ENCODE measurements at places on chromosomes 3 and 15. TPM values are rescaled to one million over a fixed set of nuclear protein-coding genes. Genes with fewer than 3 reads are reported as not detected.

DNA sequence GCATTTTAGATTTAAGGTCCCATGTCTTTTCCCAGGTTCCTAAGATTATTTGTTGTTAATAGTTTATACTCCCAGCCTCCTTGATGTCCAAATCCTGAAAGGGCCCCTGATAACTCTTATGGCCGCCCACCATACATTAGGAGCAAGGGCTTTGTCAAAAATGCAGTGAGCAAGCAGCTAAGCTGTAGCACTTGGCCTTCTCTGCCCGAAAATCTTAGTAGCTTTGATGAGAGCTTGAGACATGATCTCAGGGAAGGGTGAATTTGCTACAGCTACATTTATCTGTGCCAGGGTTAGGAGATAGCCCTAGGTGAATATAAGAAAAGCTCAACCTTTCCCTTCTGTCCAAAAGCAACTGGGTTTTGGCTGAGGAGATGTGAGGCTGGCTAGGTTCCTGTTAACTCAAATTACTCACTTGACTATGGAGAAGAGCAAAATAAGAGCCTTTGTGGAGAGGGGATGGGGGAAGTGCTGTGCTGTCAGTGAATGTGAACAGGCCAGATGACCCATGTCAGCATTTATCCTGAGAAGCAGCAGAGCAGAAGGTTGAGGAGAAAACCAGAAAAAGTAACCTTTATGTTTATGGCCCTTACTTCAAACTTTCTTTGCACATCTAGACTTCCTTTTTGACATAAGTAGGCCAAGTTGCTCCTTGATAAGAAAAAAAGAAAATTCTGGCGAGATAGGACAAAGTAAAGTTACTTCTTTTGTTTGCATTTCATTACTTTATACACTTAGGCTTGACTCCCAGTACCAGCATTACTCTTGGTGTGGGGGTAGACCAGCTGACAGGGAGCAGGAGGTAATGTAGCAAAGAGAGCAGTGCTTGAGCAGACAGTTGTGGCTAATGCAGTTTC is 21.1 kb downstream of the MAPK6 start:
- no peak for DNase-seq
- no peaks in the 10 kb centered on the region for H3K27me3 ChIP-seq
- no peak overlapping the region for H3K4me3 ChIP-seq
- H3K27ac ChIP-seq = peak overlapping the region; percentile 37
- H3K4me1 ChIP-seq = peaks cover 3% of the 10 kb centered on the region

Gene RTP3
- total RNA-seq = not detected

Gene EEF1AKMT4
- 3.4 TPM for total RNA-seq

DNA sequence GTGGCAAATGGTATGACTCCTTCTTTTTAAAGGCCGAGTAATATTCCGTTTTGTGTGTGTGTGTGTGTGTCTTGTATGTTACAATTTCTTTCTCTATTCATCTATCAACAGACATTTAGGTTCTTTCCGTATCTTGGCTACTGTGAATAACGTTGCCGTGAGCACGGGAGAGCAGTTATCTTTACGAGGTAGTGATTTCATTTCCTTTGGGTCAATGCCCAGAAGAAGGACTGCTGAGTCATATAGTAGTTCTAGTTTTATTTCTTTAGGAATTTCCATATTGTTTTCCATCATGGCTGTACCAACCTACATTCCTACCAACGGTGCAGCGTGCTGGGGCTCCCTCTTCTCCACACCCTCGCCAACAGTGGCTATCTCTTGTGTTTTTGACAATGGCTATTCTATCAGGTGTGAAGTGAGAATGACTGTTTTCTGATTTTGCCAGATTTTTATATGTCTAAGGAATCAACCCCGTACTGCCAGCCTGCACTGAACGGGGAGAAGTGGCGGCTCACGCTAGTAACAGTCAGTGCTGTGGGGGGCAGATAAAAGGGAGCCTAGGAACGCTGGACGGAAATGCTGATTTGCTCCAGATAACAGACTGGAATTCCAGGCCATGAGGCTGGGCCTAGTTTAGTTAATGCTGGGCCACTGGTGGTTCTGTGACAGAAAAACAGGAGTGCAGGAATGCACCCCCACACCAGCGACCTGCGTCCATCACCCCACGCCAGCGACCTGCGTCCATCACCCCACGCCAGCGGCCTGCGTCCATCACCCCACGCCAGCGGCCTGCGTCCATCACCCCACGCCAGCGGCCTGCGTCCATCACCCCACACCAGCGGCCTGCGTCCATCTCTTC is 168.1 kb downstream of the XXYLT1 start:
- DNase-seq = no peak
- H3K27ac ChIP-seq = peak overlapping the region; percentile 57
- no peaks in the 10 kb centered on the region for H3K36me3 ChIP-seq

- no peak overlapping the region for H3K27ac ChIP-seq
- H3K4me1 ChIP-seq = no peaks in the 10 kb centered on the region
- H3K36me3 ChIP-seq = no peaks in the 10 kb centered on the region
- H3K27me3 ChIP-seq = no peaks in the 10 kb centered on the region
- no peak for DNase-seq
Measured at GRCh38 chr3:139671107-139671506, 6.7 kb downstream of the NMNAT3 start.

- no peaks in the 10 kb centered on the region for H3K27me3 ChIP-seq
- H3K4me1 ChIP-seq = peaks cover 12% of the 10 kb centered on the region
- H3K4me3 ChIP-seq = no peak overlapping the region
- no peak overlapping the region for H3K27ac ChIP-seq
Measured at GRCh38 chr3:128050597-128050996, 1.6 kb upstream of the SEC61A1 start.

DNA sequence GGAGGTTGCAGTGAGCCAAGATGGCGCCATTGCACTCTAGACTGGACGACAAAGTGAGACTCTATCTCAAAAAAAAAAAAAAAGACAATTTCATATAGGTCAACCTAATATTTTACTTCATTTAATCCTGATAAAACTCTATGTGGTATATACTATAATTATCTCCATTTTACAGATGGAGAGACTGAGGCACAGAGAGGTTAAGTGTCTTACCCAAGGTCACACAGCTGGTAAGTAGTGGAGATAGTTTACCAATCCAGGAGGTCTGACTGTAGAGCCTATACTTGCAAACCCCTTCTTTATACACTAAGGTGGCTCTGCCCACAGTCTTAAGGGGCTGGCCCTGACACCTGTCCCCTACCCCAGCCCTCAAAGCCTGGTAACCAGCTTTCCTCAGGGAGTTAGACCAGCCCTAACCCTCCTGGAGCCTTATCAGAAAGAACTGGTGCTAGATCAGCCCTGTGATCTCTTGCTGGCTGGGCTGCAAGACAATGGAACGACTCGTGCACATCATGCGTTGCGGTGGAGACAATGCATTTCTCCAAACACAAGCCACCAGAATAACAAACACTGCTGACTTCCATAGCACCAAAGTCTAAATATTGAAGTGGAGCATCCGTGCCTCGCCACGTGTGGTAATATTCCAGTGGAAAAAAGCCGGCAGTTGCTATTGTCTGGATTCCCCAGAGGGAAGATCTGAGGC is 60.0 kb upstream of the SMAD3 start:
- no peak for DNase-seq
- H3K27me3 ChIP-seq = no peaks in the 10 kb centered on the region
- H3K4me3 ChIP-seq = no peak overlapping the region
- no peak overlapping the region for H3K27ac ChIP-seq

DNA sequence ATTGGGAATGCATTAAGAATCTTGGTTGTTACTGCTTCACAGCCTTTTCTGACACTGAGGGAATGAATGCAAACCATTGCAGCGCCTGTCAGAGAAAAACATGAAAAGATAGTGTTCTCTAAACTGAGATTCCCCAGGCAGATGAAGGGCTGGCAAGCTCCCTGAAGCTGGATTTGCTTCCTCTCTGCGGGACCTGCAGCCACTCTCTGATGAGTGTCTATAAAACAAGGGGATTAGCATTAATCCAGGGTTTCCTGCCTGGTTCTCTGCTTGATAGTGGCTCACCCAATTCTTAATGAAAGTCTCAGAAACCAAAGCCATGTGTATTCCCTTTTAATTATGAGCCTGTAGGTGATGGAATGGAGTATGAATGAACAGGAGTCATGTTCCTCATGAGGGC is 344.3 kb upstream of the UMPS start:
- no peaks in the 10 kb centered on the region for H3K4me1 ChIP-seq
- H3K27me3 ChIP-seq = no peaks in the 10 kb centered on the region
- H3K36me3 ChIP-seq = no peaks in the 10 kb centered on the region
- no peak overlapping the region for H3K4me3 ChIP-seq
- H3K27ac ChIP-seq = no peak overlapping the region

DNA sequence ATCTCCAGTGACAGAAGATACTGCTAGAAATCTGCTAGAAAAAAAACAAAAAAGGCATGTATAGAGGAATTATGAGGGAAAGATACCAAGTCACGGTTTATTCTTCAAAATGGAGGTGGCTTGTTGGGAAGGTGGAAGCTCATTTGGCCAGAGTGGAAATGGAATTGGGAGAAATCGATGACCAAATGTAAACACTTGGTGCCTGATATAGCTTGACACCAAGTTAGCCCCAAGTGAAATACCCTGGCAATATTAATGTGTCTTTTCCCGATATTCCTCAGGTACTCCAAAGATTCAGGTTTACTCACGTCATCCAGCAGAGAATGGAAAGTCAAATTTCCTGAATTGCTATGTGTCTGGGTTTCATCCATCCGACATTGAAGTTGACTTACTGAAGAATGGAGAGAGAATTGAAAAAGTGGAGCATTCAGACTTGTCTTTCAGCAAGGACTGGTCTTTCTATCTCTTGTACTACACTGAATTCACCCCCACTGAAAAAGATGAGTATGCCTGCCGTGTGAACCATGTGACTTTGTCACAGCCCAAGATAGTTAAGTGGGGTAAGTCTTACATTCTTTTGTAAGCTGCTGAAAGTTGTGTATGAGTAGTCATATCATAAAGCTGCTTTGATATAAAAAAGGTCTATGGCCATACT is 4.0 kb downstream of the B2M start:
- H3K27me3 ChIP-seq = no peaks in the 10 kb centered on the region
- H3K36me3 ChIP-seq = peaks cover 8% of the 10 kb centered on the region
- H3K4me1 ChIP-seq = no peaks in the 10 kb centered on the region
- H3K27ac ChIP-seq = no peak overlapping the region
- no peak overlapping the region for H3K4me3 ChIP-seq

GRCh38 chr3:81354119-81354518 is 407.3 kb downstream of the GBE1 start:
- no peak for DNase-seq
- no peaks in the 10 kb centered on the region for H3K4me1 ChIP-seq
- no peaks in the 10 kb centered on the region for H3K27me3 ChIP-seq
- H3K4me3 ChIP-seq = no peak overlapping the region

Gene SEMA3G
- total RNA-seq = 255 TPM

Gene KBTBD13
- not detected for total RNA-seq

All from breast epithelium (tissue), 4 donors.